ENCODE measurements at places on chromosomes 7 and 10.

- no peaks in the 10 kb centered on the region for H3K4me1 ChIP-seq
- H3K27ac ChIP-seq = no peak overlapping the region
- H3K4me3 ChIP-seq = no peak overlapping the region
- H3K27me3 ChIP-seq = no peaks in the 10 kb centered on the region
Observed at GRCh38 chr10:20144268-20144667, 328.0 kb downstream of the PLXDC2 start.

DNA sequence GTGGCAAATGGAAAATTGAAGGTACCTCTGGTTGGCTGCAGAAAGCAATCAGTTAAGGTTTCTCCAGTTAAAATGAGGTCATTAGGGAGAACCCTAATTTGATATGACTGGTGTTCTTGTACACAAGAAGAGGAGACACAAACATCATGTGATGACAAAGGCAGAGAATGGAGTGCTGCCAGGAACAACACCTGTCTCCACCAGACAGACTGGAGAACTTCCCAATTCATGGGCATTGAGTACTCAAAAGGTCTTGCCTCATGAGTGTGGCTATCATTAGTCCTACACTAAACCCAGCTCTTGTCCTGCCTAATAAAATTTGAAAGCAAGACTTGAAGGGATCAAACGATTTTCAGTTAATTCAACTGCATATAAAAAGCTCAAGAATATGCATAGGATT, 152.6 kb downstream of the PTPN20 start:
- H3K4me3 ChIP-seq = no peak overlapping the region
- H3K27ac ChIP-seq = no peak overlapping the region
- no peaks in the 10 kb centered on the region for H3K36me3 ChIP-seq
- peaks cover 5% of the 10 kb centered on the region for H3K27me3 ChIP-seq

GRCh38 chr7:113622796-113623195, 296.0 kb downstream of the PPP1R3A start:
- no peak for DNase-seq
- no peak overlapping the region for H3K4me3 ChIP-seq
- no peak overlapping the region for H3K27ac ChIP-seq
- H3K27me3 ChIP-seq = no peaks in the 10 kb centered on the region

- no peak for DNase-seq
- no peak overlapping the region for H3K4me3 ChIP-seq
- H3K4me1 ChIP-seq = no peaks in the 10 kb centered on the region
- no peak overlapping the region for H3K27ac ChIP-seq
- H3K27me3 ChIP-seq = no peaks in the 10 kb centered on the region
Observed at GRCh38 chr7:48130658-48131108, 40.6 kb upstream of the ABCA13 start.

DNA sequence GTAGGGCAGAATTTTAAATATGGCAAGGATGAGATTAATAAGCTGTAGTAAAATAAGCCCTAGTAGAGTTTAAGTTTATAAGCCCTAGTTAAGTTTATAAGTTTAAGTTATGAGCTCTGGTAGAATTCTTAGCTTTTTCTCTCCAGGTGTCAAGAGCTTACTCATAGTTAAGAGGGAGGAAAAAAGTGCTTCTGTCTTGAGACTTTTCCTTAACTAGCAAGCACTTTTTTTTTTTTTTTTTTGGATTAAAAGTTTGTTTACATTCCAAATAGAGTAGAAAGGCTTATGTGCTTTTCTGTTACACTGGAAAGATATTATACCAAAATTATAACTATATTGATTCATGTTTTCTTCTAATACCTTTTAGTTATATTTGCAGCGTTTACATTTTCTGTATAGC, 25.5 kb upstream of the MPP7 start:
- no peaks in the 10 kb centered on the region for H3K36me3 ChIP-seq
- no peaks in the 10 kb centered on the region for H3K27me3 ChIP-seq
- H3K4me1 ChIP-seq = no peaks in the 10 kb centered on the region
- no peak overlapping the region for H3K4me3 ChIP-seq
- no peak overlapping the region for H3K27ac ChIP-seq

- peak overlapping the region; percentile 17 for H3K27ac ChIP-seq
- H3K36me3 ChIP-seq = no peaks in the 10 kb centered on the region
- H3K4me1 ChIP-seq = peaks cover 7% of the 10 kb centered on the region
- no peak overlapping the region for H3K4me3 ChIP-seq
- no peaks in the 10 kb centered on the region for H3K27me3 ChIP-seq
Observed at GRCh38 chr10:15652117-15652516, 67.6 kb downstream of the ITGA8 start.

- no peak for DNase-seq
- peaks cover 14% of the 10 kb centered on the region for H3K4me1 ChIP-seq
- H3K36me3 ChIP-seq = no peaks in the 10 kb centered on the region
- H3K27me3 ChIP-seq = no peaks in the 10 kb centered on the region
- H3K27ac ChIP-seq = no peak overlapping the region
- H3K4me3 ChIP-seq = no peak overlapping the region
Observed at GRCh38 chr7:2710901-2711551, 23.0 kb downstream of the AMZ1 start.

DNA sequence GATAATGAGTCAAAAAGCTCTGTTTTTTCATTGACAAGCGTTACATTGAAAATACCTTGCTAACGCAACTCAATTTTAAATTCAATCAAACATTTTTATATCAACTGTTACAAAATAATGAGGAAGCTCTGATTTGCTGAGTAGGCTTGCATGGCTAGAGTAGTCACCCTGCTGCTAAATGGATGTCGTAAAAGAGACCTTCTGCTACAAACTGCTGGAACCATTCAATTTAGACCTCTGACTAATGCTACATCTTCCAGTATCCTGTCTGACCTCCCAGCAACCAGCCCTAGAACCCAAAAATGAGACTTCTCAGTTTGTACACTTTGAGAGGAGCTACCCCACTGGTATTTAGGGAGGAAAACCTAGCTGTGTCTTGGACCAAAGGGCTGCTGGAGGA, 84.0 kb upstream of the ELMO1 start:
- no peak overlapping the region for H3K27ac ChIP-seq
- DNase-seq = no peak
- no peaks in the 10 kb centered on the region for H3K36me3 ChIP-seq
- no peaks in the 10 kb centered on the region for H3K27me3 ChIP-seq
- H3K4me3 ChIP-seq = no peak overlapping the region

GRCh38 chr10:49382226-49382625, 13.7 kb downstream of the DRGX start:
- no peak for DNase-seq
- no peaks in the 10 kb centered on the region for H3K4me1 ChIP-seq
- no peaks in the 10 kb centered on the region for H3K36me3 ChIP-seq
- H3K27ac ChIP-seq = no peak overlapping the region

- no peaks in the 10 kb centered on the region for H3K4me1 ChIP-seq
- H3K27ac ChIP-seq = no peak overlapping the region
- H3K4me3 ChIP-seq = no peak overlapping the region
- no peak for DNase-seq
Observed at GRCh38 chr7:86667732-86668131, 24.0 kb downstream of the GRM3 start.

DNA sequence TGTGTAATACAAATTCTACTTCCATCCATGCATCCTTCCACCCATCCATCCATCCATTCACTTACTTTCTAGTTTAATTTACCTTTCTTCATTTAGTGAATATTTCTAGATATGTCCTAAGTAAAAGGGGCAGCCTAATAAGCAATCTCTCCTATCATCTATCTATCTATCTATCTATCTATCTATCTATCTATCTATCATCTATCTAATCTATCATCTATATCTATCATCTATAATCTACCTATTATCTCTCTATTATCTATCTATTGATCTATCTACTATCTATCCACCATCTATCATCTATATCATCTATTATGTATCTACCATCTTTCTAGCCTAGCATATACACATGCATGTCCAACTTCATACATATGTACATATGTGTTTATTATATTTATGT, 104.2 kb downstream of the PTPN20 start:
- H3K4me1 ChIP-seq = peaks cover 8% of the 10 kb centered on the region
- DNase-seq = no peak
- H3K4me3 ChIP-seq = no peak overlapping the region
- H3K27me3 ChIP-seq = no peaks in the 10 kb centered on the region
- H3K36me3 ChIP-seq = no peaks in the 10 kb centered on the region

GRCh38 chr10:68084469-68084868, 9.4 kb upstream of the HERC4 start:
- H3K27me3 ChIP-seq = no peaks in the 10 kb centered on the region
- H3K36me3 ChIP-seq = no peaks in the 10 kb centered on the region
- no peaks in the 10 kb centered on the region for H3K4me1 ChIP-seq
- no peak overlapping the region for H3K27ac ChIP-seq

DNA sequence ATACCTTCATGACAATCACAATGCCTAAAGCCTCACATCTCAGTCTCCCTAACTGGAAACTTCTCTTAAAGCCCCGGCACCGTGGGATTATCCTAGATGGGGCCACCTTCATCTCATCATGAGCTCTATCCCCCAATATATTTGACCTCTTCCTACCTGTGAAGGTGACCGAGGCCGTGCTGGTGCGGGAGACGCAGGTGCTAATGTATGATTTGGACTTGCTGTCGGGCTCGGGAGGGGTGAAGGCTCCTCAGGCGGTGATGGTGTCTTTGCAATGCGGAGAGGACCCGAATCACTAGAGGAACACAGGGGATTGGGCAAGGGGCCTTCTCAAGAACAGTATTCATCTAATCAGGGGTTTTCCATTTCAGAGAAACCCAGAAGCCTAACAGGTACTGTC, 168.4 kb downstream of the AMPH start:
- H3K36me3 ChIP-seq = no peaks in the 10 kb centered on the region
- H3K4me1 ChIP-seq = no peaks in the 10 kb centered on the region
- H3K27ac ChIP-seq = no peak overlapping the region
- no peak overlapping the region for H3K4me3 ChIP-seq
- H3K27me3 ChIP-seq = no peaks in the 10 kb centered on the region

DNA sequence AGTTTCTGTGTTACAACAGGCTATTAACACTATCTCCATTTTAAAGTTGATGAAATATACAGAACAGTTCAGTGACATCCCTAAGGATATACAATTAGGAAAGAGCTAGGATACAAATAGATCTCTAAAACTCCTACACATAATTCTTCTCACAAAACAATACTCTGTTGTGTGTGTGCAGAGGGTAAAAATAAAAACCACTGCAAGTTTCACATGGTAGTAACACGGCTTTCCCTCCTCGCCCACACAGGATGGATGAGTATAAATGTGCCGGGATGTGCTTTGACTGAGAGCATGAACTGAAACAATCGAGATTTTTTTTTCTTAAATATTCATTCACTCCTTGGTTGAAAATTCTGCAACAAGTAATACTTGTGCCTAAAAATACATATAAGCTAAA, 131.5 kb upstream of the C1QL3 start:
- H3K4me3 ChIP-seq = no peak overlapping the region
- H3K27ac ChIP-seq = no peak overlapping the region
- H3K4me1 ChIP-seq = no peaks in the 10 kb centered on the region
- DNase-seq = no peak
- no peaks in the 10 kb centered on the region for H3K36me3 ChIP-seq
- H3K27me3 ChIP-seq = no peaks in the 10 kb centered on the region

DNA sequence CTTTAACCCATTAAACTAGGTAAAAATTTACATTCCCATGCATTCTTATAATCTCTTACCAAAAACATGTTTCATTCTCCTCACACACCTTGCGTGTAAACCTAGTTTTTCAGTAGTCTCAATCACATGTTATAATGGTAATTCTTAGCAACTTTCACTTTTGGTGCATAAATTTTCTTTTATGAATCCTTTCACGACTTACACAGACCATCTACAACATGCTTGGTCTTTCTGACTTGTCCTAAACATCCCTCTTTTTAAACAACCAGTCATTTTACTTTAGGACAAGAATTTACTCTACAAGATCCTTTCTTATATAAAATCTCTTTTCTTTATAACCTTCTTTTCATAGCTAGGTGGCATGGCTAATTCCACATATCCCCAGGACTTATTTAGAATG, 25.8 kb downstream of the FBXL13 start:
- no peak overlapping the region for H3K27ac ChIP-seq
- H3K4me1 ChIP-seq = no peaks in the 10 kb centered on the region
- no peaks in the 10 kb centered on the region for H3K27me3 ChIP-seq
- no peak overlapping the region for H3K4me3 ChIP-seq

DNA sequence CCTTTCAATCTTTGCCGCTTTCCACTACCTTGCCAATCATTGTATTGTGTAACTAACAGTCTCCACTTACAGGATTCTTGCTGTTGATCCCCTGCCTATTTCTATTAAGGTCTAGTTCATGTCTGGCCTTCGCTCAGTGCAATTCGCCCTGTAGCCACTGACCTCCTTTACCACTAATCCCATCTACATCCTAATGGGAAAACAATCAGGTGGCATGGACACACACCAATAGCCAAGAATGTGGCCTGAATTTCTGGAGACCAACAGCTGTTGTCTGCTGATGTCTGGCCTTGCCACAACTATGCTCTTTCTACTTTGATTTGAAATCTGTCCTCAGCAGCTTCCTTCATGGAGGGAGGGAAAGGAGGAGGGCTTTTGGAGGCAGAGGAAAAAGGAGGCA, 546.2 kb downstream of the SORCS3 start:
- no peaks in the 10 kb centered on the region for H3K27me3 ChIP-seq
- H3K27ac ChIP-seq = no peak overlapping the region
- no peak overlapping the region for H3K4me3 ChIP-seq
- no peaks in the 10 kb centered on the region for H3K4me1 ChIP-seq

DNA sequence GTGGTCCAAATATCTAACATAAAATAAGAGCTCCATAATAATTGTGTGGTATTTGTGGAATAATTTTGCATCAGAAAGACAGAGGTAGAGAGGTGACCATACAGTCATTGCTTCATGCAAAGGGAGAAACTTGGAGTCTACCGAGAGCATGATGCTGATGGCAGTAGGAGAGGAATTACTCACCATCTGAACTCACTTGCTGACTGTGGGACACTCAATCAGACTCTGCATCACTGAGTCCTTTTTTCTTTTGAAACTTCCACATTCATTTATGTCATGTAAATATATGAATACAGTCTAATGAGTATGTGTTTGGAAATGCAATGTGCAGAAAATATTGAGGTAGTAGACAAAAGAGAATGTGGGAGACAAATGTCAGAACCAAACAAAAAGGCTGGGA, 933.8 kb downstream of the REEP3 start:
- no peak overlapping the region for H3K4me3 ChIP-seq
- DNase-seq = no peak
- H3K4me1 ChIP-seq = no peaks in the 10 kb centered on the region
- H3K36me3 ChIP-seq = no peaks in the 10 kb centered on the region
- H3K27ac ChIP-seq = no peak overlapping the region
- H3K27me3 ChIP-seq = no peaks in the 10 kb centered on the region

GRCh38 chr7:131000873-131001272, 266.9 kb upstream of the KLF14 start:
- no peak for DNase-seq
- H3K27ac ChIP-seq = no peak overlapping the region
- H3K4me3 ChIP-seq = no peak overlapping the region
- no peaks in the 10 kb centered on the region for H3K27me3 ChIP-seq

GRCh38 chr7:128174386-128174785, 66.7 kb upstream of the LEP start:
- H3K4me1 ChIP-seq = no peaks in the 10 kb centered on the region
- H3K27me3 ChIP-seq = peaks cover 64% of the 10 kb centered on the region
- no peak for DNase-seq
- no peak overlapping the region for H3K27ac ChIP-seq

DNA sequence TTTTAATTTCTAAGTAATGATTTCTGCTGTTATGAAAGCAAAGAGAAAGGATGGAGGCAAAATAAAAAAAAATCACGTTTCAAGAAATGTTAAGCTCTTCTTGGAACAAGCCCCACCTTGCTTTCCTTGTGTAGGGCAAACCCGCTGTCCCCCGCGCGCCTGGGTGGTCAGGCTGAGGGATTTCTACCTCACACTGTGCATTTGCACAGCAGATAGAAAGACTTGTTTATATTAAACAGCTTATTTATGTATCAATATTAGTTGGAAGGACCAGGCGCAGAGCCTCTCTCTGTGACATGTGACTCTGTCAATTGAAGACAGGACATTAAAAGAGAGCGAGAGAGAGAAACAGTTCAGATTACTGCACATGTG, 2.4 kb downstream of the ADRB1 start:
- peaks cover 70% of the 10 kb centered on the region for H3K27me3 ChIP-seq
- H3K4me1 ChIP-seq = no peaks in the 10 kb centered on the region
- H3K27ac ChIP-seq = no peak overlapping the region
- no peak overlapping the region for H3K4me3 ChIP-seq
- no peak for DNase-seq
